ENCODE measurements at places on chromosomes 1 and 21.

DNA sequence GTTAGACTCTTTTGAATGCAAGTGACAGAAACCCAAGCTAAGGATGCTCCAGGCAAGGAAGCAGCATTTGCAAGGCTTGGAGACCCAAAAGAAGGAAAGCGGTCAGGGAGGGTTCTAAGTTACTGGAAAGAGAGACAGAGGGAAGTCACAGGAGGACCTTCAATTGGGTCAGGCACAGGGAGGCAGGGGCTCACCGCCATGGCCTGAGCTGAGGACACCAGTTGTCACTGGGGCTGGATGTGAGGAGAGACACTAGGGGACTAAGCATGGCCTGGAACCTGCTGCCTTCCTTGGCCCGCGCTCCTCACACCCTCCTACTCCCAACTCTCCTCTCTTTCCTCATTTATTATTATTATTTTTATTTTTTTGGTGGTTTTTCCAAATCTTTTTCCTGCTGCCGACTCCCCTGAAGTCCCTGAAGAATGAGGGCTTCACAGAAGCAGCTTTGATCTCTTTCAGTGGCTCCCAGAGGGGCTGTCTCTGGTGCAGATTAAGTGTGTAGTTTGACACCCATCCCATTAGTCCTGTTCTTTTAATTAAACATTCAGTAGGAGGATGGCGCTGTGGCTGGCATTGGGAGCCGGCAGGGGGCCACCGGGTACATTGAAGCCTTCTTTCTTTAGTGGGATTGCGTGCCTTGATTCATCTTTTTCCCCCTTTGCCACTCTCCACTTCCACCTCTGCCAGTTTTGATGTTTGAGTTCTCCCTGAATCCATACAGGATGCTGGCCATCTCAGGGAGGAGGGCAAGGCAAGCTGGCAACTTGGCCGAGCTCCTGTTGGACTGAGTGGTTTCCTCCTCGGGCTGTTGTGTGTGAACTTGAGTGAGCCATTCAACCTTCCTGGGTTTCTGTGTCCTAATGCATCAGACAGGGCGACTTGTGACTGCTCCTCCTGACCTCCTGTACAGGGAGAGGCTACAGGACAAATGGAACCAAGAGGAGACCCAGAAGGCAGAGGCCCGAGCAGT, 59.3 kb downstream of the MDM4 start:
- no peak for DNase-seq

GRCh38 chr1:175757381-175758015, 14.1 kb upstream of the TNR start:
- no peak for DNase-seq

DNA sequence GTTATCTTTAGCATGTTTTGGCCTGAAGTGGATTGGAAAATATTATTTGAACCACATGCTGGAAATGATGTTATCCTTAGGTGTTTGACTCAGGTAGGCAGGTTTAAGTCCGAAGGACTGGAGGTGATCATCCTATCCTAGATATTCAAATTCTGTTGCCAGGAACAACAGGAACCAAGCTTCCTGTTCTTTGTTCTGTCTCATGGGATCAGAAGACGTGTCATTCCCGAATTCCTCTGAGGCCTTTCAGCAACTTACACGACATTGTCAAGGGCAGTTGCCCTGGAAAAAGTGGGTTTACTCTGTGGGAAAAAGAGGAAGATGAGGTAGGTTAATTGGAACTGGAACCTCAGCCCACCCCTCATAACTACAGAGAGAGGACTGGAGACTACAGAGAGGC, 36.6 kb downstream of the SLAMF6 start:
- DNase-seq = no peak

GRCh38 chr1:53683986-53684740, 54.8 kb downstream of the GLIS1 start:
- DNase-seq = no peak

DNA sequence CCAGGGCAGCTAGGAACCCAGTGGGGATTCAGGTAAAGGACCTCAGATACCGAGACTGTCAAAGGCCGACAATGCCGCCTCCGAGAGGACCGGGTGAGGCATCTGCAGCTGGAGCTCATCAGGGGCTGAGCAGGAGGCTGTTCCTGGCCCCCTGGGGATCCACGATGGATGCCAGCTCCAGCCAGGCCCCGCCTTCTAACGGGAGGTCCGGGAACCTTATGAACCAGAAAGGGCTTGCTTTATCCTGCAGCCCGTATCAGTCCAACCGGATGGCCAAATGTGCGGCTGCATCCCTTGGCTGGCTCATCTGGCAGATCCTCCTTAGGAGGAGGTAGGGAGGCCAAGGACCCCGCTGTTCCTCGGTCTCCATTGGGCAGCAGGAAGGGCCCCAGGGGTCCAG, 32.0 kb downstream of the SLC45A1 start:
- DNase-seq = no peak

DNA sequence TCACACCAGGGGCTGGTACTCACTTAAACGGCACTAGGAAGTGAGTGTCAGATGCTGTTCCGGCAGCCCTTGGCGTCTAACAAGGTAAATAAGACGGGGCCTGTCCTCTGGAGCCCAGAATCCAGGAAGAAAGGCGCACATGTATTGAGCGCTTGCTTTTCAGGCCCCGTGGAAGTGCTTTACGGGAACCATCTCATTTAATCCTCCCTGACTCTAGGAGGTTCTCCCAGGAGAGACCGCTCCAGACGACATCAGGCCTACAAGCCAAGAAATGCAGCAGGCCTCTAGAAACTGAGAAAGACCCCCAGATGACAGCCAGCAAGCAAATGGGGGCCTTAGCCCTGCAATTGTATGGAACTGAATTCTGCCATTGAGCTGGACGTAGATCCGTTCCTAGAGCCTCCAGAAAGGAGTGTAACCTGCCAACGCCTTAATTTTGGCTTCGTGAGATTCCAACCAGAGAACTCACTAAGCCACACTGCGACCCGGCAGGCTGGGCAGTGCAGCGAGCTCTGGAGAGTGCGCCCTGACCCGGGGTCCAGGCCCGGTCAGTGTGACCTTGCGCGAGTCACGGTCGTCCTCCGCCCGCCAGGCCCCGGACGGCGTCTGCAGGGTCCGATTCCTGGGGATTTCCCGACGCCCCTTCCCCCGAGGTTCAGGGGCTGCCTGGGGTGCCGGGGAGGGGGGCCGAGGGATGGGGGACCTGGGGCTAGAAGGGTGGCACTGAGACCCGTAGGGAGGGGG, 532 bp upstream of the MANEAL start:
- DNase-seq = no peak

GRCh38 chr1:37765916-37766664, 1.2 kb upstream of the EPHA10 start:
- DNase-seq = no peak

- DNase-seq = no peak
Observed at GRCh38 chr1:12167493-12168429, 970 bp downstream of the TNFRSF1B start.

GRCh38 chr1:225467193-225468020, 39.6 kb upstream of the LBR start:
- DNase-seq = peak; percentile 61

DNA sequence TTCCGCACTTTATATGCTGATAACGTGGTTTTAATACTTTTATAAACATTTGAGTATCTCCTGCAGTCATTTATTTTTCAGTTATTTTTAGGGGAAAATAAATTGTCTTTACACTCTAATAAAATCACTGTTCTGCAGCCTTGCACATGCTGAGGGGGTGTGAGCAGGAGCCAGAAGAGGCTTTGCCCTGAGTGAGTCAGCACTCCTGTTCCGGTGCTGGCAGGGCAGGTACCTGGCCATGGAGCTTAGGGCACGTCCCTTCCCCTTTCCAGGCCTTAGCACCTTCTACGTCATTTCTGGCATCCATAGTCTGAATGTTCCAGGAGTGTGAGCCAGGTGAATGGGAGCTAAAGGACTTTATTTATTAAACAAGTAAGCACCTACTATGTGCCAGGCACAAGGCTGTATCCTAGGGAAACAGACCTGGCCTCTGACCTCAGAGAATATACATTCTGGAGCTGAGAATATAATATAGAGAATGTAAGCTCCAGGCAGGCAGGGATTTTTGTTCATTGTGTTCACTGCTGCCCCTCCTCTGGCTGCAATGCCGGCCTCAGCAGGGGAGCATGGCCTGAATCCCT, 402.9 kb downstream of the PTPRU start:
- no peak for DNase-seq

- no peak for DNase-seq
Observed at GRCh38 chr1:159664247-159664646, 50.1 kb downstream of the CRP start.

DNA sequence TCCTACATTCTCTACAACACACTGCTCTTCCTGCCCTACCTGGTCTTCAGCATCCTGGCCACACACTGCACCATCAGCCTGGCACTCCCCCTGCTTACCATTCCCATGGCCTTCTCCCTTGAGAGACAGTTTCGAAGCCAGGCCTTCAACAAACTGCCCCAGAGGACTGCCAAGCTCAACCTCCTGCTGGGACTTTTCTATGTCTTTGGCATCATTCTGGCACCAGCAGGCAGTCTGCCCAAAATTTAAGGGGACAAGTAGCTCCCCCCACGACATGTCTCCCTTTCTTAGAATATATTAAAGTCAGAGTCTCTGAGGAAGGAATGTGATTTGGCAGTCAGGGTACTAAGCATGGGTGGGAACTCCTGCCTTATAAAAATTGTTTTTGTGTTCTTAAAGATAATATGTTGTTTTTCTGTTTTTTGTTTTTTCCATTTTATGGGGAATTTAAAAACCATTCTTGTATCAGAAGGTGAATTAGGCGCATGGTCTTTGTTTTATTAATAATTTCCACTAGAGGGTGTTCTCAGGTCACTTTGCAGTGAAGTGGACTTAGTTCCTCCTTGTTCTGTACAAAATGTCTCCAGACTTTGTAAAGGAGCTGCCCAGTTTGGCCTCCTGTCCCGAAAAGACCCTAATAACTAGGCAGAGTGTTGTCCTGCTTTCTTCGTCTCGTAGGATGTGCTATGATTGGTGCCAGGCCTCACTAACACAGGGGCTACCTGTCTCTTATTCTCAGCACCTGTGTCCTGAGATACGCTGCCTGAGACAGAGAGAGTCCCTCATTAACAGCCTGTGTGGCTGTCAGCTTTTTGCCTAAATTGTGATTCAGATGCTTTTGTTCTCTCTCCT, 13.1 kb downstream of the UBIAD1 start:
- no peak for DNase-seq

DNA sequence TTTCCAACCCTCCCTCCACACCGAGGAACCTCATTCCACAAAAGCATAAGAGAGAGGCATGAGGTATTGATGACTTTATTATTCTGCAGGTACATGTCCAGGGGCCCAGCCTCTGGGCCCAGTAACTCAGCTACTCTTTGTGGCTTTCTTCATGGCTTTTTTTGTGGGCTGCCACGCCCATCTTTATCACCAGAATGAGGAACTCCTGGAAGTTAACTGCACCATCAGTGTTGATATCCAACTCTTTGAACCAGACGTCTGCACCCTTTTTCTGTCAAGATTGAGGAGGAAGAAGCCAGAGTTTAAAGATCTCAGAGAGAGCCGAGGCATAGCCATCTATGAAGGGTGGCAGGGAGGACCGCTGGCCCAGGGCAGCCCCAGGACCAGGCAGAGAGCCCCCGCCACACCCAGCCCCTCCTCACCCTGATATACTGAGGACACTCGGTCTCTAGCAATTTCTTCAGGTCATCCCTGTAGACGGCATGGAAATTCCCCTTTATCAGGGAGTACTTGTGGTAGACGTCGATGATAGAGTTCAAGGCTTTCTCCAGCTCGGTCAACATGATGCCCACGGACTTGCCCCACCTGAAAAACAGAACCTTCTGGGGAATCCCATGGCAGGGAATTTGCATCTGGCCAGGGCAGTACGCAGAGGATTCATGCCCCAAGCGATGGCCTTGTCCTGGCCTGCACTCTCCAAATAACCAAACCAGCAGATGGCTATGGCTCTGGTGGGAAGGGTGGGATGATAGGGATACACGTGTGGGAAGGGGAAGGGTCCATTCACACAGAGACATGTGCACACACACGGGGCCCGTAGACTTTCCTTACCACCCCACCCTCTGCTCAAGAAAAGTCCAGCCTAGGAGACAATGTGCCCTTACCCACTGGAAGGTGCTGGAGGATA, 647 bp downstream of the S100A8 start:
- no peak for DNase-seq

- DNase-seq = no peak
Observed at GRCh38 chr1:85158910-85159309, 41.9 kb downstream of the SYDE2 start.

- no peak for DNase-seq
Observed at GRCh38 chr1:111907321-111907720, 82.1 kb downstream of the KCND3 start.

GRCh38 chr1:173864179-173864867, 3.5 kb downstream of the GAS5 start:
- no peak for DNase-seq

GRCh38 chr1:157099633-157100009, at the start of gene ETV3L:
ETV3L (minus strand) TSS chr1:157099808; CDS start chr1:157099523, 285 bp downstream.
- DNase-seq = no peak
